ENCODE measurements at places on chromosomes 1 and 21.

GRCh38 chr1:163085904-163086268 is 16.7 kb downstream of the RGS4 start:
- DNase-seq, result no peak

DNA sequence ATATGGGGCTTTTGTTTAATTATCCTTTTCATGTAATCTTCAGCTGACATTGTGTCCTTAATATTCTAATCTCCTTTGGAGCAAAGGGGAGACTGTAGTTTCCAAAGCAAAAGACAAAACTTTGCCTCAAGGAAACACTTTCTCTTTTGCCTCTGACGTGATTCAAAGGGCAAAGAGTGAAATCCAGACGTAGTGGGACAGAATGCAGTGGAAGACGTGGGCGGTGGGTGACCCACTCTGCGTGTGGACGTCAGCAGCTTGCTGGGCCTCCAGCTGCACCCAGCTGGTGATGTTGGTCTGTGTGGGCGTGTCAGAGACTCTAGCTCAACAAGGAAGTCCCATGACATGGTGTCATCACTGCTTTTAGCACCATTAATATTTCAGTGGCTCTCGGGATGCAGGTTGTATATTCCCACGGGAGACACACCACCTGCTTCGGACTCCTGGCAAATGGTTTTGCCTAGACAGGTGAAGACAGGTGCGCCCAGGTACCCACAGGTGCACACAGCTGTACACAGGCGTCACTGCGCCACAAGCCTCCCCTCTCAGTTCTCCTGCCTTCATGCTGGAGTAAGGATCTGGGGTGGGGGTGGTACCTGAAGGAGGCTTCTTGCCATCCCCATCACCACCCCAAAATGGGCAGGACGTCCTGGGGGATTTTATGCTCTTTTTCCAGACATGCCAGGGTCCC is 292.1 kb upstream of the VAMP3 start:
- DNase-seq, result peak; percentile 39

DNA sequence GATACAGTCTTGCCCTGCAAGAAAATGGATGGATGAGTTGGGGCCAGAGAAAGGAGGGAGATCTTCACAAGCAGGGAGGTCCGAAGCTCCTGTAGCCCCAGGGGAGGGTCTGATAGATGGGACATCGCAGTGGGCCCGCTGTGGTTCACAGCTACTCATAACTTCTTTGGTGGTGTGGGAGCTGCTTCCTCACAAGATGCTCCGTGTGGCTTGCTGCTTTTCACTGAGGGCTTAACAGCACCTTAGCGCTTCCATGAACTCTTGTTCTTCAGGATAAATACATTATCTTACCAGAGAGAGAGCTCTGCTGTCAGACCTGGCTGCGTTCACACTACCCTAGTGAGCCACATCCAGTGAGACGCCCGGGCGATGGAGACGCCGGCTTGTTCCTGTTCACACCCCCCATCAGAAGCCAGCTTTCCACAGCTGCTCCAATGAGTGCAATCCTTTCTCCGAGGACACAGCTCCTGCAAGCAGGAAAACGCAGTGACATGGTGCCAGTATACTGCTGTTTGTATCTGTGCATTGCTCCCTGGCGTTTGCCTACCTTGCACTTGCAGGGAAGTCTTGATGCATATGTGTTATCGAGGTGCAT is 599.8 kb downstream of the AJAP1 start:
- no peak for DNase-seq

- DNase-seq, result no peak
These were observed 68.7 kb downstream of the TRIM11 start for GRCh38 chr1:228337711-228338520.

- no peak for DNase-seq
These were observed 1063.4 kb downstream of the PLA2G4A start for GRCh38 chr1:187891993-187892682.

DNA sequence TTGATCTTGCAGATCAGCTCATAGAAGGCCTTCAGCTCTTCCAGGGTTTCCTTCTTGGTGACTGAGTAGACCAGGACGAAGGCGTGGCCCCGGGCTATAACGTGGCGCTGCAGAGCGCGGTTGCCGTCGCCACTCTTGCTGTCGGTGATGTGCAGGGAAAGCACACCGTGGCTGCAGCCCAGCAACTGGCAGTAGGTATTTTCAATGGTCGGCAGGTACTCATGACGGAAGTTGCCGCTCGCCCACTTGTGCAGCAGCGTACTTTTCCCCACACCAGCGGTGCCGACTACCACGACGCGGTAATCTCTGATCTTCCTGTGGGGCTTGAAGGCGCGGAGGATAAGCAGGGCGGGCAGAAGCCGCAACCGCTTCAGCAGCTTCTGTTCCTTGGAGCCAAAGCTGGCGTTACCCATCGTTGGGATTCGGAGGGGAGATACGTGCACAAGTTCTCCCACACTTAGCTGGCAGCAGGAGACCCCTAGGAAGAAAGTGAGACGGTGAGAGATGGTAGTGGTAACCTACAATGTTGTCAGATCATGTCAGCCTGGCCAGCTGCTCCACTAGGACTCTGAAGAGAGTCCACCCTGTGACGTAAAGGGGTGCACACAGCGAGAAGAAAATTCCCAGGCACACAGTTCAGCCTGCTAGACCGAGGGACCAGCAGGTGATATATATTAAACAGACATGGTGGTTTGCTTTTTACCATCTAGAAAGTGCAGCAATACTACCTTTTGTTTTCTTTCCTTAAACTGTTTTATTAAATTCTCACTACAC is 3.4 kb downstream of the DIRAS3 start:
- DNase-seq, result peak; percentile 21

GRCh38 chr1:38536089-38536488 is 323.5 kb downstream of the RRAGC start:
- no peak for DNase-seq

- DNase-seq, result no peak
These were observed 38.4 kb upstream of the CD101 start for GRCh38 chr1:116962987-116963639.
